ENCODE measurements at places on chromosomes 5 and 9.

DNA sequence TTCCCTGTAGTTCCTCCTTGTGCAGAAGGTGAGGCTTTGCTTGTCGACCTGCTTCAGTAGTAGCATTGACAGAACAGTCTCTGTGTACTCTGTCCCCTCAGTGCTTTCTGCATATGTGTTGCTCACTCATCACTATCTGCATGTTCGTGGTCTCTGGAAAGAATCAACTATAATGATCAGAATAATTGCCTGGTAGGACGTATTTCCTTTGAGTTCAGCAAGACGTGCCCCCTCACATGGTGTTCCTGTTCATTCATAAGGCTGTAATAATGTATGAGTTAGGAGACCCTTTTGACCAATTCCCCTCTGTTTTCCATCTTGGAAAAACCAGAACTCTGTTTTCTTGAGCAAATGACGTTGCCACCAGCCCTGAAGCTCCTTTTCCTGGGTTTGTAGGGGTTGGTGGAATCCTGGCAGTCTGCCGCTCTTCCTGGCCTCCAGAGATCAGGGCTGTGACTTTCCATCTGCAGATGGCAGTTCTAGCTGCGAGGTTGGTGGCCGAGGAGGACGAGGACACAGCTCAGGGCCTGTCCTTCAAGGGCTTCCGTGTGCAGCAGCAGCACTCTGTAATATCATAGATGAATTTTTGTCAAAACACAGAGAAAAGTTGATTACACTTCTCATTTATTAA lies 61.9 kb downstream of the EXOSC2 start:
- no peak for DNase-seq

GRCh38 chr5:41334758-41335157 lies 121.4 kb upstream of the C6 start:
- DNase-seq: peak; percentile 21

DNA sequence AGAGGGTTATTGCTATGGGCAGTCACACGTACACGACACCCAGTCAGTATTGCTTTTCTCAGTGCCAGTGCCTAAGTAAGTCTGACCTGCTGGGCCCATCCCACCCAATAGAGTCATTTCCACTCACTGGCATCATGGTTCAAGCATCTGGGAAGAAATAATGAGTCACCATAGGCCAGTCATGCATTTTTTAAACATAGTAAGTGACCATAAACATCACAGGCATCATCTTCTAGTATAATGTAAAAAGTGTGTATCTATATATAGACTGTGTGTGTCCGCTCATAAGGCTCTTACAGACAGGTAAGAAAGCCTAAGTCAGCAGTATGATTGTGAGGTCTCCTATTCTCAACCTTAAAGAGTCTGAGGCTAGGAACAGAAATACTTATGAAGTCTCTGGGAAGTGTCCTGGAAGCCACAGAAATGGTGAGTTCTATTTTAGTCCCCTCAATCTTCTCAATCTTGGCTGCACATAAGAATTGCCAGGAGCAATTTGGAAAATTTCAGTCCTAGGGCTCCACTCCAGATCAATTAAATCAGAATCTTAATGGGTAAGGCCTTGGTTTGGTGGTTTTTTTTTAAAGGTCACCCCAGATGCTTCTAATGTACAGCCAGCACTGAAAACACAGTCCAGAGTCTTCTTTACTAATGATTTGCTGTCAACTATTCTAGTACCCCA lies 65.2 kb downstream of the ZNF366 start:
- DNase-seq: peak; percentile 75

DNA sequence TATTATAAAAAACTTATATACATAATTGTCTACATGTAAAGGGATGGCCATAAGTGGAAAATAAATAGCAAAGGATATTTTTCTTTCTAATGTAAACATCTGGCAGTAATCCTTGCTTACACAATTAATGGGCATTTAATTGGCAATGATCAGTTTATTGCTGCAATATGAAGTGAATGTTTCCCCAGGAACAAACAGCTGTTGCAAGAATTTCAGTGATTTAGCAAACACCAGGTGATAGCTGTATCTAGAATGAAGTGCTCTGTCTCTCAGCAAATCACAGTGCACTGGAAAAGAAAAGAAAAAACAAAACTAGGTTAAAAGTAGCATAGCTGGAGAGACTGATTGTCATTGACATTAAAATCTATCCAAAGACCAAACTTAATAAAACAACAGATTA lies 594.5 kb upstream of the ARRDC3 start:
- no peak for DNase-seq

GRCh38 chr5:124704594-124705284 lies 41.7 kb downstream of the ZNF608 start:
- DNase-seq: no peak

GRCh38 chr9:97527626-97528528 lies 26.4 kb downstream of the TMOD1 start:
- no peak for DNase-seq

DNA sequence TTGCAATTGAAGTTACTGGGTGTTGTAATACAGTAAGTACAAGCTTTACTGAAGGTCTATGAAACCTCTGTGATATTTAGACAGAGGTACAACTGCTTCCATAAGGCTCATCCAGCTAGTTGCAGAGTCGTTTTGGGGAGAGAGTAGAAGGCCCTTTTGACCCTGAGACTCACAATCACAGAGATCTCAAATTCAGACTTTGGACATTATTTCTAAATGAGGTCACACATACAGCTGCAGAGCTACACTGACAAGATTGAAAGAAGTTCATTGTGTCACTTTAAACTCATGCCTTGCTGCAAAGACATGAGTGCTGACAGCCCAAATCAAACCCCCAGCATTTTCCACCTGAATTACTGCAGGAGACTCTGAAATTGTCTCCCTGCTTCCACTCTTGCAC lies 205.9 kb upstream of the TMEM161B start:
- DNase-seq: no peak

DNA sequence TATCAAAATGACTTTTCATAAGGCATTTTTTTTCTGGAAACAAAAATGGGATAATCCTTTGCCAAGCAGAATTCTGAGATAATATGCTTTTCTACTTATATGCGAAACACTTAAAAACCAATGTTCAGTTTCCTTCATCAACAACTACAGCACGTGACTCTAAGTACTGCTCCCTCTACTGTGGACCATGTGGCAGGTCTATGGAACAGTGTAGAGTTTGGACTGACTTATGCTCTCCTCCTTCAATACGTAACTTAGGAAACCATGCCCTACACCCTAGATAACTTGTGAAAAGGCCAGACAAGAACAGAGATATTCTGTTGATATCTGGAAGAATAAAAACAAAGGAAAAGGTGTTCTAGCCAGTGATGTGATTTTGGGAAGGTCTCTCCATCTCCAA lies 111.3 kb upstream of the GNA14 start:
- no peak for DNase-seq

Measured in fibroblast of villous mesenchyme (primary cell).